ENCODE measurements at places on chromosomes 5 and 9.
A peak's percentile ranks its signal among the peaks of the same experiment; 100 is the strongest.

- no peak for DNase-seq
Measured at GRCh38 chr5:147484708-147485020, 25.2 kb downstream of the DPYSL3 start.

DNA sequence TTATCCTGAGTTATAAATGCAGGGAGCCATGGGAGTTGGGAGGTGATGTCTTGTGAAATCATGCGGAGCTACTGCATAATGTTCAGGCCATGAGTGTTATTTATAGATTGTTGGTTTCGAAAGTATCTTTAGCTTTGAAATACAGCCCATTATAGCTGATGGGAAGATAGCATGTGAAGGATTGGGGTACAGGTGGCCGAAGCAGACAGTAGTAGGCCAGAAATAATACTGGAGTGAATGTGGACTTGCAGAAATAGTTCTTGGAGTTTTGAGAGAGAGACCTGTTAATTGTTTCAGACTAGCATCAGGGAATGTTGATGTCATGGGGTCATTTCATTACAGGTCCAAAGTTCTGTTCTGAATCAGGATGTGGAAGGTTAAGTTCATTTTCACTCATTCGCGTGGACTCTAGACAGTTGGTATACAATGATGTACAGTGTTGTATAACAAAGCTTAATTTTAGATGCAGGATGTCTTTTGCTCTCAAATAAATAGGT is 3.8 kb downstream of the ATP6V1G1 start:
- DNase-seq: no peak

DNA sequence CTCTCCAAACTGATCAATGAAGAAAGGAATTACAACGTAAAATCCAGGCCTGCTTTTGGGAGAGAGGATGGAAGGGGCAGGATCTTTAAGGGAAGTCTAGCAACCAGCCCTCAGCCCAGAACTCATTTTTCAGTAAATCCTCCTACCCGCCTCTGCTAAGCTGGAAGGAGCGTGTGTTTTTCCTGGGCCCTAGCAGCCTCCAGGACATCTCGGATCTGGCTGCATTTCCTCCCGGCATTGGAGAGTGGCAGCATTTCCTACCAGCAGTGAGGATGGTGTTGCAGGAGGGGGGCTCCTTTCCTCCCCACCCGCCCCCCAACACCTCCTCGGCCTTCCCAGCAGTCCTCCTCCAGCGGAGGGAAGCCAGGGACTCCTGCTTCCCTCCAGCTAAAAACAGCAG is 54.5 kb downstream of the DCP2 start:
- no peak for DNase-seq

- DNase-seq: no peak
Measured at GRCh38 chr5:173729079-173729765, 112.8 kb upstream of the BOD1 start.

GRCh38 chr9:75531588-75531987 is 358.9 kb upstream of the PCSK5 start:
- DNase-seq: no peak

- DNase-seq: no peak
Measured at GRCh38 chr5:146589028-146589345, 73.0 kb upstream of the GPR151 start.

DNA sequence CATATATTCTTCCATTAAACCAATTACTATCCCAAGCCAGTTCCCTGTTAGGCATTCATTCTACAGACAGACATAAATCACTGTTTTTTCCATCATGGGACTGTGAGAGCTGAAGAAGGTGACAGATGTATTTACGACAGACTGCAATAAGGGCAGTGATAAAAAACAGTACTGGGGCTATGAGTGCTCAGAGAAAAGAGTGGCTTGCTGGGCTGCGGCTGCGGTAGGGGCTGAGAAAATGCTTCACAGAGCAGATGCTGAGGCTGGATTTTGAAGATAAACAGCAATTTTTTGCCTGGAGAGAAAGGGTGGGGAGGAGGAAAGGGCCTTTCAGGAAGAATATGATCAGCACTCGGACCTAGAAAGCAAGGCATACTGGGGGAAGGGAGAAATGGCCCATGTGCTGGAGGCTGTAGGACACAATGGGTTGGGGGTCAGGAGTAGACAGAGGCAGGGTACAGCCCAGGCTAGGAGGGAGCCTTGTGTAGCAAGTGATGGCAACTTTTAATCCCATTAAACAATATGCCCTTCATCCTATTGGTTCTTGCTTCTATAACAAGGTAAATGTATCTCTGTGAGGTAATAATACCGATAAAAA is 279.3 kb downstream of the ASTN2 start:
- no peak for DNase-seq

GRCh38 chr5:126864042-126864688 is 87.2 kb downstream of the LMNB1 start:
- DNase-seq: no peak

DNA sequence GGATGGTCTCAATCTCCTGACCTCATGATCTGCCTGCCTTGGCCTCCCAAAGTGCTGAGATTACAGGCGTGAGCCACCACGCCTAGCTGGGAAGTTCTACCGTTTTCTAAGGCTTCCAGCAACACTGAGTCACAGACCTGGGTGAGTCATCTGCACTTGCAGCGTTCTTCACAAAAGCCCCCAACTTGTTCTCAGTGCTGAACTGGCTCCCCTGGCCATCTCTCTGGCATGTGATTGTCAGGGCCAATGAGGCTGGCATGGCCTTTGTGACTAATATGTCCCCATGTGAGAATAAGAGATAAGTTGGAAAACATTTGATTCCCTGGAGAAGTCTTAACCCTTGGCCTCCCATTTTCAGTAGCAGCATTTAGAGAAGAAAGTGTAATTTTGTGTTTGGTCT is 124.4 kb downstream of the WDR41 start:
- no peak for DNase-seq

- DNase-seq: no peak
Measured at GRCh38 chr5:176436656-176437055, 11.5 kb upstream of the FAF2 start.

- DNase-seq: no peak
Measured at GRCh38 chr9:120510816-120511215, 69.2 kb downstream of the CDK5RAP2 start.

DNA sequence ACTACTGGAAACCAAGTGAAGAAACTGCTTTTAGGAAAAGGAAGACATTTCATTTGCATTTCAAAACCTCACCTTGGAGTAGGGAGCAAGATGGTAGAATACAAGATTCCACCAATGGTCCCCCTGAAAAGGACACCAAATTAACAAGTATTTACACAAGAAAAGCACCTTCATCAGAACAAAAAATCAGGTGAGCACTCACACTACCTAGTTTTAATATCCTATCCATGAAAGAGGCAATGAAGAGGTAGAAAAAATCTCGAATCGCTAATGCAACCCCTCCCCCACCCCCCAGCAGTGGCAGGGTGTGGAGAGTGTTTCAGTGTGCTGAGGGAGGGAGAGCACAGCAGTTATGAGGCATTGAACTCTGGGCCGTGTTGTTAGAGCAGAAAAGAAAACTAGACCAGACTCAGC is 1397.0 kb upstream of the C9orf72 start:
- DNase-seq: no peak

- no peak for DNase-seq
Measured at GRCh38 chr9:73810585-73811215, 659.0 kb downstream of the ANXA1 start.

- DNase-seq: no peak
Measured at GRCh38 chr5:86749841-86750240, 132.1 kb downstream of the COX7C start.

DNA sequence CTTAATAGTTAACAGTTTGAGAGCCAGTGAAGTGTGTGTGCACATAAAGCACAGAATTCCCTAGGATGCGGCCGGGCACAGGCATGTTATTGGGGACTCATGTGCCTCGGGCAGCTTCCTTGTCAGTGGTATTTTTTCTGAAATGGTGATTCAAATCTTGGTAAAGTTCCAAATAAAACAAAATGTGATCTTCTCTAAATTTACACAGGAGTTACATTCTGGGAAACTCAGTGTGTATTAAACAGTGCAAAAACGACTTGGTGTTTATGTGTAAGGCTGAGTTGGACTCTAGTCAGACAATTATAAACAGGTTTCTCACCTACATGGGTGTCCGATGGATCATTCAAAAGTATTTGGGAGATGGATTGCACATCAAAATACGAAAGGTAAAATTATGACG is 48.9 kb downstream of the BOD1 start:
- DNase-seq: no peak

DNA sequence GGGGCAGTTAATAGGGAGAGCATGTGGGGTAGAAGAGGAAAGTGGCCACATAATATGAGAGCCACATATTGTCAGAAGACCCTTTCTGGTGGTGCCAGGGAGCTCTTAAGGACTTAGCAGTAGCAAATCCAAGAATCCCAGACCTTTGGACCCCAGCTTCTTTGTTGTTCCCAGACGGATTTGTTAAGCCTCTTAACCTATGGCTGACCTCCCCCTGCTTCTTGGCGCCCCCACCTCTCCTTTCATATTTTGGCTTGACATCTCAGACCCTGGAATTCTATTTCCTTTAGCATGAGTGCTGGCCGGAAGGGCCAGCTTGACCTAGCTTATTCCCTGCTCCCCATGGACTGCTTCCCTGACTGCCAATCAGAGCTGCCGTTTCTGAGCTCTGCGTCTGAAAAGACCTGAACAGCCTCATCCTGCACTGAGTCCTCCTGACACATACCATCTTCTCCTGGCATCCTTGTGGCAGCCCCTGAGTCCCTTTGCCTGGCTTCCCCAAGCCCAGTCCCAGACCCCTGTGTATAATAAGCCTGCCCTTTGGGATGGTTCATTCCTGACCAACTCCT is 116.3 kb downstream of the PRKACG start:
- no peak for DNase-seq

DNA sequence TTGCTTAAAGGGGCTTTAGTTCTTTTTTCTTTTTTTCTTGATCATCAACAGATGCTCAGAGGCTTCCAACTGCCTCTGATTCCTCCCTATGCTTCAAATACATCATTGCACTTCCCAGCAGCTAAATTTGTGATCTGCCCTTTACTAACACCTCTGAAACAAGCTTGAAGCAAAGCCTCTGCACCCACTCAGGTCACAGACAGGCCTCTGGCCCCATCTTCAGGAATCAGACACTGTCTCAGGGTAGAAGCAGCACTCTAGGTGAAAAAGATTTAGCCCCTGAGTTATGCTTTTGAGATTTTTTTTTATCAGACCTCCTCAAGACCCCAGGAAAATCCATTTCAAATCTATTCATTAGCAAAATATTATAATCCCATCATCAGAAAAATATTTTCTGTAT is 91.5 kb downstream of the MAMDC2 start:
- DNase-seq: no peak

GRCh38 chr9:79671558-79671957 is 99.8 kb downstream of the TLE4 start:
- DNase-seq: no peak

DNA sequence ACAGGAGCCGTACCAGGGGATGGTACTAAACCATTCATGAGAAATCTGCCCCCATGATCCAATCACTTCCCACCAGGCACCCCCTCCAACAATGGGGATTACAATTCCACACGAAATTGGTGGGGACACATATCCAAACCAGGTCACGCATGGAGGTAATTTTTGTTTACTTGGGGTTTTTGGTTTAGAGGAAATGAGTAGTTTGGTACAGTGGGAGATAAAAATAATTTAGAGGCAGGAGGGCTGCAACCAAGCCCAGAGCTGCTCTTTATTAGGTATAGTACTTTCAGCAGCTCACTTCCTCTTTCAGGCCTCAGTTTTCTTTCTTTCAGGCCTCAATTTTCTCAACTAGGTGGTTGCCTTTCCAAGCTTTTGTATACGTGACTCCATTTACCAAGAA is 23.2 kb downstream of the PRUNE2 start:
- no peak for DNase-seq

DNA sequence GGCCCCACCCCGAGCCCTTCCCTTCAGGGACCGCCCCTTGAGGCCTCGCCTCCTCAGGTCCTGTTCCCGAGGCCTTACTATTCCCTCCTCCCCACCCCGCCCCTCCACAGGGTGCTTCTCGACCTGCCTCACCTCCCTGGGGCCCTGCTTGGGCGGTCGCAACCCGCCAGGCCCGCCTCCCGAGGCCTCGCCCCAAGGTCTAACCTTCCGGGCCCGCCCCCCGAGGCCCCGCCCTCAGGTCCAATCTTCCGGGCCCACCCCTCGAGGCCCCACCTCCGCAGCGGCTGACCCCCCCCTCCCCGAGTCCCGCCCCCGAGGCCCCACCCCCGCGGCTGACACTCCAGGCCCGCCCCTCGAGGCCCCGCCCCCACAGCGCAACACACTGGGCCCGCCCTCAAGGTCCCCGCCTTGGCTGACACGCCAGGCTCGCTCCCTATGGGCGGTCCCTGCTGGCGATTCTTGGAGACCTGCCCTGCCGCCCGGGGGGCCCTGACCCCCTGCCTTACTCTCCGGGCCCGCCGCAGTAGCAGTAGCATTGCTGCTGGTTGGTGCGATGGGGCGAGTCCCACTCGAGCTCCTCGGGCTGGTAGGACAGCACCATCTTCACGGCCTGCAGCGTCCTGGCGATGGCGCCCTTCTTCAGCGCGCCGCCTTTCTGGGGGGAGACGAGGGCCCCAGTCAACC is 8.2 kb downstream of the PHF19 start:
- DNase-seq: peak; percentile 82

GRCh38 chr5:25570067-25570583 is 925.3 kb upstream of the CDH10 start:
- DNase-seq: no peak

DNA sequence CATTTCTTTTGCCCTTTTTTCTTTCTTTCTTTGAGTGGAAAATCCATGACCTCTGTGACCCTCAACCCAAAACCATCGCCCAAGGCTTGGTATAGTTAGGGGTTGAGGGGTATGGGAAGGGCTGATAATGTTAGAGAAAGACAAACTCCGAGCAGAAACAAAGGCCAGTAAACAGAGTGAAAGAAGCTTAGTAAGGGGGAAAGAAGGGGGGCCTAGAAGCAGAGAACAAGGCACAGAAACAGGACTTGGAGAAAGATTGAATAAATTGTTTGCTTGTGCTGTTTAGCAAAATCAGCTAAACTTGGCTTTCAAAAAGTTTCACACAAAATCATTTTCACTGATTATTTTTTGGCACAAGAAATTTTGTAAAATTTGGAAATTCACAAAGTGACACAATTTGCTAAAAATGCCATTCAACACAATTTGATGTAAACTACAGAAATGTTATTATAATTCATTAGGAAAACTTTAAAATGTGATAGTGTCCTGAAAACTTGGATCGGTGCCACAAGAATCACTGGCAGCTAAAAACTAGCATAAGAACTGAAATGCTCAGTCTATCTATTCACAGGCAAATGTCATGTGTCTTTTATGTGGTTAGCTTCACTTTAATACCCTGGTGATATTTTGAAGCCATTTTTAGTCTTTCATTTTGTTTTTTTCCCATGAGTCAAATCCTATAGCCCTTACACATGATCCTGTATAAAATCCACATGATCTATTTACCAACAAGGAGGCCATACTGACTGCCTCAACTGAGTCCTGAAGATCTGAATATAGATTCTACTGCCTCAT is 276.4 kb downstream of the NR2F1-AS1 start:
- DNase-seq: no peak

- no peak for DNase-seq
Measured at GRCh38 chr5:148085977-148086705, 22.4 kb downstream of the SPINK5 start.

DNA sequence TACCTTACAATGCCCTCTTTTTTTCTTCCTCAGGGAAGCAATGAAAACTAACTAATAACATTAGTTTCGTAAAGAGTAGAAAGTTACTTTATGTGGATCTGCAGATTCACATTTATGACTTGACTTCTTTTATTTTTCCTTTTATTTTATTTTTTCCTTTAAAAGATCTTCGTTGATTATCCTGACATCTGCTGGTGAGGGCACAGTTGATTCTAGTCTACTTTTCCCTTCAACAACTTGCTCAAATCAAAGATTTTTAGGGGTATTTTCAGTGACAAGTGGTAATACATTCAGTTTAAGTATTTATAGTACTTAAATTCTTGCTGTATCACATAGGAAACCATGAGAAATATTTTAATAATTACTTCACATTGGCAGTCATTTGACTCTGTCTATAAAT is 4.9 kb downstream of the EDIL3 start:
- no peak for DNase-seq
